Glomerular endothelial cell (primary cell): ENCODE measurements at places on chromosomes 5 and 9. TPM values are rescaled to one million over a fixed set of nuclear protein-coding genes. Genes with fewer than 3 reads are reported as not detected.

SGTB gene
- total RNA-seq, result 9.0 and 12.7 TPM in 2 replicates

PFN3 gene
- total RNA-seq, result not detected in 2 replicates

FUBP3 gene
- 38.3 and 39.6 TPM in 2 replicates for total RNA-seq

SKP2 gene
- total RNA-seq, result 16.5 and 17.9 TPM in 2 replicates

IGFBPL1 gene
- total RNA-seq, result 0.35 TPM in 1 of 2 replicates, not detected in the other

G3BP1 gene
- 144 and 147 TPM in 2 replicates for total RNA-seq

HMCN2 gene
- total RNA-seq, result 0.64 TPM in 1 of 2 replicates, not detected in the other

ORM2 gene
- not detected in 2 replicates for total RNA-seq

OR1Q1 gene
- total RNA-seq, result not detected in 2 replicates

DNA sequence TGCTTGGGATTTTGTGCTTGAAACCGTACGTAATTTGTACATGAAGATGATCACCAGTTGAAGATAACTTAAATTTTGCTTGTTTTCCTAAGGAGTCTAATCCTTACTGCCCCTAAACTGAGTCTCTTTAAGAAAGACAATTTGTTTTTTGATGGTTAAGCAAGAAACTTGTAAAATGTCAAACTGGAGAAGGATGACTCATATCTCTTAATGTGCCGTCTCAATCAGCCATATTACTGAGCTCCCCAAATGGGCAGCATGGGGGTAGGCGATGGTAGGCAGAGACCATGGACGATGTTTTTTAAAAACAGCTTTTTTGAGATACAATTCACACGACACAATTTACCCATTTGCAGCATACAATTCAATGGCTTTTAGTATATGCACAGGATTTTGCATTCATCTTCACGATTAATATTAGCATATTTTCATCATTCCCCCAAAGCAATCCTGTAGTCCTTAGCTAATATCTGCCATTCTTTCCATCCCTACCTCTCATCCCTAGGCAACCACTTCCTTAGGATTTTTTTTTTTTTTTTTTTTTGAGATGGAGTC lies 14.3 kb downstream of the ARHGAP26 start:
- no peak for DNase-seq

- DNase-seq, result no peak
Observed at GRCh38 chr5:9604416-9604815, 25.7 kb downstream of the TAS2R1 start.

DNA sequence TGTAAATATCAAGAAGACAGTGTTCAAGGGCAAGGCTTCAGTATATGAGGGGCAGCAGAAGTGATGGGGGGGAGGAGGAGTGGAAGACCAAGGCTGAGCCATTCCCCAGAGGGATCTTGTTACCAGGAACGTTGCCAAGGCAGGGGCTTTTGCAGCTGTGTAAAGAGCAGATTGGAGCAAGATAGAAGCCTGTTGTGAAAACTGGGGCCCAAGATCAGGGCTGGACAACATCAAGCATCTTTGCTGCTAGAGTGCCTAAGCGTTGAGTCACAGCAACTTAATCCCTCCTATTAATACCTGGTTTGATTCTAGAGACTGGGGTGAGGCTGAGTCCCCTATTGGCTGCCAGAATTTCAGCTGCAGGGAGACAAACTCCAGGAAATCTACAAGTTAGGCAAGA lies 18.4 kb upstream of the ERCC6L2 start:
- no peak for DNase-seq

DNA sequence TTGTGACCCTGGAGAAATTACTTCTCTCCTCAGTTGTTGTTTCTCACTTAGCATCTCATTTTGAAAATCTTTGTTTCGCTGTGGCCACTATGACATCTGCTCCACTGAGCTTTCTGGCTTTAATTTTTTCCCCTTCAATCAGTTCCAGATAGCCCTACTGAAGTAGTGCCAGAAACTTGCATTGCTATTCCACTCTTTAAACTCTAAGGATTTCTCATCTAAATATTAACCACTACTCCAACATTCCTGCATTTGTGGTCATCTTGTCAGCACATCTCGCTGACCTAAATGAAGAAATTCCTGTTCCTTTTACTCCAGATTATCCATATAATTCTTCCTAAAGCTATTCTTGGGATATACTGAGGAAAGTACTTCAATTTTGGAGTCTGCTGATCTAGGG lies 15.3 kb upstream of the NOL6 start:
- DNase-seq, result no peak

DNA sequence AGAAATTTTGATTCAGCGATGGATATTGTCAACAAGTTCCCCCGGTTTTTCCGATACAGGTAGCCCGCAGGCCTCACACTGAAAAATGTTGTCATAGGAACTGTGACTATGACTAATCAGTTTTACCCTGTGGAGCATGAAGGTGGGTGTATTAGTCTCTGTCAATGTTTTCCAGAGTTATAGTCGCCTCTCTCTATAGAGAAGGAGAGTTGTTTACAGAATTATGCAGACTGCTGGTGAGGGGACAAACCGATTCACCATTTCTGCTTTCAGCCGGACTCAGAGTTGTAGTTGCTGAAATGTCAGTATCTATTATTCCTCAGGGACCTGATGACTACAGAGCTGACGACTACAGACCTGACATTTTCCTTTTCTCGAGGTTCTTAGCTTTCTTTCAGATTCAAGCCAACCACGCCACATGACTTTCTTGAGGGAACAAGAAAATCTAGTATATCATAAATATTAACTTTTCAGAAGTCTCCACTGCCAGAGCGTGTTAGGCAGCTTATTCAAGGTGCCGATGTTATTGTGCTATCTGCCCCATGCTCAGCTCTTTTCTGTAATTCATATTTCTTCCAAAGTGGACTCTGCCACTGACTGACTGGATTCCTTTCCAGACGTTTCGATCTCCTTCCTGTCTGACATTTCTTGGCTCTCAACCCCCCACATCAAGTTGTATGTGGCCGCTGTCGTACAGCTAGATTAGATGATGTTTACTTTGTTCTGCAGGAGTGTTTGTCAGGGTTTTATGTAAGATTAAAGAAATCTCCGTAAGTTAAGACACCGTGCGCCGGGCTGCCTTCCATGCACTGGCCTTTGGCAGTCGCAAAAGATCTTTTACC lies 178.1 kb downstream of the FGF1 start:
- no peak for DNase-seq

- no peak for DNase-seq
Observed at GRCh38 chr9:77486968-77487367, 161.2 kb downstream of the GNA14 start.

GRCh38 chr5:57175551-57176309 lies 1.9 kb downstream of the GPBP1 start:
- DNase-seq, result no peak

DNA sequence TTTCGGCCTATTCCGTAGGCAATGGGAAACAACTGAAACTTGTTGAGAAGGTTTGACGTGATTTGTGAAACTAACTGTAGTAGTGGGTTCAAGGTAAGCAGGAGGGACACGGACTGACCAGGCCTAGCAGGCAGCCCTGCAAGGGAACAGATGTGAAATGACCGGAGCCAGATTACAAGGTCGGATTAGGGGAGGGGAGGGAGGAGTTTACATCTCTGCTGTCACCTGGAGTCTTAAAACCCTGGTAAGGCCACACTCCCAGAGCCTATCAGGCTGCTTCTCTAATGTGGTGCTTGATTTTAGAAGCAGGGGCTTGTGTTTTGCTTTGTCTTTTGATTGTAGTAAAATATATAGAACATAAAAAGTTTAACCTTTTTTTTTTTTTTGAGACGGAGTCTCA lies 3.5 kb upstream of the SPTAN1 start:
- no peak for DNase-seq

DNA sequence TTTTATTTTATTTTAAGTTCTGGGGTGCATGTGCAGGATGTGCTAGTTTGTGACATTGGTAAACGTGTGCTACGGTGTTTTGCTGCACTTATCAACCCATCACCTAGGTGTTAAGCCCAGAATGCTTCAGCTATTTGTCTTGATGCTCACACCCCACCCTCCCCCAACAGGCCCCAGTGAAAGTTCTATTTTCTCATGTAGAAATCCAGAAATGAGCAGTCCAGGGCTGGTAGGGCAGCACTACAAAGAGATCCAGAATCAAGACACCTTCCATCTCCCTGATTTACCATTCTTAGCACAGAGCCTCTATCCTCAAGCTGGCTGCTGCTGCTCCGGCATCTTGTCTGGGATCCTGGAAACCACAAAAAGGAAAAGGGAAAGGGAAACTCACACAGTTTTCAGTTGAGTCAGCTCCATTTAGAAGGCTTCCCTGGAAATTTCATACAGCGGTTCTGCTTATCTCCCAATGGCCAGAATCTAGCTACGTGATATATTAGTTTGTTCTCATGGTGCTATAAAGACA lies 85.4 kb upstream of the SMARCA2 start:
- DNase-seq, result no peak

- DNase-seq, result no peak
Observed at GRCh38 chr5:102649731-102650130, 105.4 kb upstream of the PAM start.

DNA sequence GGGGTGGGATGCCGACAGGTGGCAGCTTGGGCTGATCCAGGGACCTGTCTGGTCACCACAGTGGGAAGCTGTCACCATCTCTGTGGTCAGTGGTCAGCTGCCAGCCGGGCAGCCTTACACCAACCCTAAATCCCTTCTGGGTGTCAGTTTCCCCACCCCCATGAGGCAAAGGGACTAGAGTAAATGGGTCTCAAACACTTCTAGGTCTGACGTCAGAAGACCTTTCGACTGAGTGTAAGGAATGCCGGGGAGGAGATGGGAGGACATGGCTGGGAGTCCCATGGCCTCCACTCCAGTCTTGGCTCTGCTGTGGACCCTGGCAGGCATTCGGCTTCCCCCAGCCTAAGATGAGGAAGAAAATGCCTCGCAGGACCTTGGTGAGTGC lies 40.3 kb upstream of the SLC25A51 start:
- DNase-seq, result no peak

DNA sequence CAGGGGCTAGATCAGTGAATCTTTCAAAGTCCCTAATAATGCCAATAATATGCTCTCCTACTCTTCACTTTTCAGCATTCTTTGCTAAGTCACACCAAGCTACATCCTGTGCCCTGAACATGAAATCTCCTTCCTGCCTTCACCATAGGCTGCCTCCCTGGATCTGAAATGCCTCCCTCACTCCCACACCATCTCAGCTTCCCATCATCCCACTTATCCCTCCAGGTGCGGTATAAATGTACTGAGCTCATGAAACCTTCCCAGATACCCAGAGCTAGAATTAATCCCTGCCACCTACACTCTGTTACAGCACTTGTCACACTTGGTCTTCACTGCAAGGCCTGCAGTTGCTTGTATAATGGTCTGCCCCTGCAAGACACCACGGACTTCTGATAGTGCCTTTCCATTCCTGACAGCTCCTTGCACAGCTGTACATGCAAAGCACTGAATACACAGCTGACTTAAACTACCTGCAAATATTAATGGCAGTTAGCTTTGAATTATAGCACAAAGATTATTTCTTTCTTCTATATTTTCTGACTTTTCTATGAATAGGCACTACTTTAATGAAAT lies 250.4 kb downstream of the EBF1 start:
- DNase-seq, result no peak

GRCh38 chr5:116559673-116560164 lies 14.9 kb downstream of the SEMA6A start:
- no peak for DNase-seq

DNA sequence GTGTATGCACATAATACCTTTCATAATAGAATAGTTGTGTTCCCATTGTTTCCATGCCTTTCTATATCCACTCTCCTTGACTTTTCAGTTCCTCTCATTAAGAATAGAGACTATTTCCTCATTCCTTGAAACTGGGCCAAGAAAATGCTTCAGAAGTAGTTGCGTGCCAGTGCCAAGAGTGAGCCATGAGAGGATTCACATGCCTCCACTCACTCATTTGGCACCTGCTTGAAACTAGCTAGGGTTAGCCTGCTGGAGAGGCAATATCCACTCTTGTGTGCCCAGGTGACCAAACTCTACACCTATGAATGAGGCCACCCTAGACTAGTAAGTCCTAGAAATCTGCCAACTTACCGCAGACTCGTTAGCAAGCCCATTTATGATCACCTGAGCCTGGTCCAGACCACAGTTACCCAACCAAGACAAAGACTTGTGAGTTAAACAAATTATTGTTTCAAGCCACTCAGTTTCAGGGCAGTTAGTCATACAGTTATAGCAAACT lies 276.3 kb downstream of the EPB41L4A start:
- peak; percentile 74 for DNase-seq
